ENCODE measurements at places on chromosomes 2 and 18. TPM values are rescaled to one million over a fixed set of nuclear protein-coding genes. Genes with fewer than 3 reads are reported as not detected.
A peak's percentile ranks its signal among the peaks of the same experiment; 100 is the strongest.

DNA sequence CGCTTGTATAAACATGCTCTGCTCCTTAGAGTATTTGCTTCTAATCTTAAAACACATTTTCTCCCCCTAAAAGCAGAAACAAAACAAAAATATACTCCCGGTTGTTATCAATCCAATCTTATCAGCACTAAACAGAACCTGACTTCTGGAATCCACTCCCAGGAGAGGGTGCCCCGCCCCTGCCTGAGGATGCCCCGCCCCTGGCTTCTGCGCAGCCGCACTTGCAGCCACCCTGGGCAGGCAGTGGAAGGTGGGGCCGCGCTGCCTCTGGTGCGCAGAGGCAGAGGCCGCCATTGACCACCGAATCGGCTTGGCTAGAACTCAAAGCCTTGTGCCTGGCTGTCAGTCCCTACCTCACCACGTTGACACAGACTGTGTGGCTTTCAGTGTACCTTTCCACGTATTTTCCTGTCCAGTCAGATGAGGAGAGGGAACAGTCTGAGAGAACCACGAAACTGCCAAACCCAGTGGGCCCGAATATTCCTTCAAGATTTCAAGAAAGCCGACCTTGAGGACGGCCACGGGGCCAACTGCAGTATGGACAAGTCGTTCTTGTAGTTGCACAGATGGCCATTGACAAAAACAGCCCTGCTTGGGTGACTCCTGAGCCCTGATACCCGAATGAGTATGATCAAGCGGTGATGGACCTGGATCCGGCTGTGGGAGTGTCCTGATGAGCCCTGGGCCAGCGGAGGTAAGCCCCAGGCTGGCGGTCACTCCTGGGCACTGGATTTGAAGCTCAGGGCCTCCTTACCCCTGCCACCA, 46.2 kb upstream of the ARHGAP28 start:
- DNase-seq, result no peak

DNA sequence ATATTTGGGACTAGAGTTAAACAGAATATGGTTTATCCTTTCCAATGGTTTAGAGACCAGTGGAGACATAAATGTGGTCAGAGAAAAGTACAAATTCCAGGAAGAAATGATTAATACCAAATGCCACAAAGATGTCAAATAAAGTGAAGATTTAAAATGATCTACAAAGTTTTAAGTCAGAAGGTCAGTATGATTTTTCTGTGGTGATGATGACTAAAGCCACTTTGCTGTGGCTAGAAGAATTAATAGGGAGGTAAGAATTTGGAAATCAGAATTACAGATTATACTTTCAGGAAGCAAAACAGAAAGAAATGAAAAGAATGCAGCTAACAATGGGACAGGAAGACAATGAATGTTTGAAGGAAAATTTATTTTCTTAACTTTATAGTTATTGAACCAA, 91.5 kb upstream of the CDH7 start:
- no peak for DNase-seq

- no peak for DNase-seq
These were observed 142.0 kb upstream of the GAREM1 start for GRCh38 chr18:32612651-32613050.

GRCh38 chr18:58578835-58579560, 49.9 kb downstream of the ALPK2 start:
- DNase-seq, result peak; percentile 49

DNA sequence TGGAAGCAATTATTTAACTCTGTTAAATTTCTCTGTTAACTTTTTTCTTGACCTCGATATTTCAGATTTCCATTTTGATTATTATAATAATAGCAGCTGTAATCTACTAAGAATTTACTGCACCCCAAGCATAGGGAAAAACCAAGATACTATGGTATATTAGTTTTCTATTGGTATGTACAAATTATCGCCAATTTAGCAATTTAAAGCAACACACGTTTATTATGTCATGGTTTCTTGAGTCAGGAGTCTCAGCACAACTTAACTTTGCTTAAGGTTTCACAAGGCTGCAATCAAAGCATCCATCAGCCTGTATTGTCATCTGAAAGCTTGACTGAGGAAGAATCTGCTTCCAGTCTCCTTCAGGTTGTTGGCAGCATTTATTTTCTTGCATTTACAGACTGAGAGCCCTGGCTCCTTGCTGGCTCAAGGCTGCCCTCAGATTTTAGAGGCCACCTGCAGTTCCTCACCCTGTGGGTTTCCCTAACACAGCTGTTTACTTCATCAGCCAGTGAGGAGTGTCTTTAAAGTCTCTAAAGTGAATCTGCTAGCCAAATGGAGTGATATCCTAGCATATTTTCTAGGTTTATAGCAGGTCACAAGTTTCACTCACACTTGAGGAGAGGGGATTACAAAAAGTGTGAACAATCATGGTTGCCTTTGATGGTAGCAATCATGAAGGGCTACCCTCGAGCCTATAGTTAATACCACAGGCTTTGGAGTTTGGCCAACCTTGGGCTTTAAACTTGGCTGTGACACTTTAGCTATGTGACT, 4.4 kb upstream of the VPS54 start:
- no peak for DNase-seq

DNA sequence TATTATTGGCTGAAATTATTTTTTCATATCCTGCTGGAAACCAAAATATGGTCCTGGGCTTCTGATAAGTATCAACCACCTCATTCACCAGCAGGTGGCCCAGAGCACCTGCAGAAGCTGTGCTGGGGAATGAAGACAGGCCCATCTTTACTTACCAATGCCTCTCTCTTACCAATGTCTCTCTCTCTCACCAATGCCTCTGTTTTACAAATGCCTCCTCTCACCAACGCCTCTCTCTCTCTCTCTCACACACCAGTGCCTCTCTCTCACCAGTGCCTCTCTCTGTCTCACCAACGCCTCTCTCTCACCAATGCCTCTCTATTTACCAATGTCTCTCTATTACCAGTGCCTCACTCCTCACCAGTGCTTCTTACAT, 2.3 kb upstream of the MAL start:
- peak; percentile 28 for DNase-seq

DNA sequence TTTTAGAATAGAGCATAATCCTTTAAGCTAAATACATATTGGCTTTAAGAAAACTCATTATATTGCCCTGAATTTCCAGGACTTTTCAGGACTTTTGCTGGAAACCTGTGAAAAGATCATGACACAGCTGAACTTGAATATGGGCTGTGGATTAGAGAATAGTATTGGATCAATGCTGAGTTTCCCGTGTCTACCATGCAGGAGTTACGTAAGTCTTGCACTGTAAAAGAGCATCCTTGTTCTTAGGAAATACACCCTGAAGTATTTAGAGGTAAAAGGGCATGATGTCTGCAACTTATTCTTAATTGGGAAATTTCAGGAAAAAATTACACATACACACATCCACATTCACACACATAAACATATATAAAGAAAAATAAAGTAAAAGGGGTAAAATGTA, 82.1 kb downstream of the ZFP36L2 start:
- no peak for DNase-seq

DNA sequence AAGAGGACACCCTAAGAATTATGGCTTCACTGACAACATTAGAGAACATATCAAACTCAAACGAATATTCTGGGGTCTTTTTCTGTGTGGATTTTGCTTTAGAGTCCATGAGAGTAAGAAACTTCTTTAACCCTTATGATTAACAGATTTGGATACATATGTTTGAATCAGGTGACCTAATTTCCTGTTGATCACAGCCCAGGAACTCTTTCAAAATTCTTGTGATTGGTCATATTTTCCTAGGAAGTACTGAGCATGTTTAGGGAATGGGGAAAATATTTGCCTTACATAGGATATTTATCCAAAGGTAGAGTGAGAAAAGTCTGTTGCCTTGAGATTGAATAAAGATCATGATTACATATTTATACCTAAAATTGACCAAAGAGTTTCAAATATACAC, 160.0 kb downstream of the KCNH7 start:
- DNase-seq, result no peak

DNA sequence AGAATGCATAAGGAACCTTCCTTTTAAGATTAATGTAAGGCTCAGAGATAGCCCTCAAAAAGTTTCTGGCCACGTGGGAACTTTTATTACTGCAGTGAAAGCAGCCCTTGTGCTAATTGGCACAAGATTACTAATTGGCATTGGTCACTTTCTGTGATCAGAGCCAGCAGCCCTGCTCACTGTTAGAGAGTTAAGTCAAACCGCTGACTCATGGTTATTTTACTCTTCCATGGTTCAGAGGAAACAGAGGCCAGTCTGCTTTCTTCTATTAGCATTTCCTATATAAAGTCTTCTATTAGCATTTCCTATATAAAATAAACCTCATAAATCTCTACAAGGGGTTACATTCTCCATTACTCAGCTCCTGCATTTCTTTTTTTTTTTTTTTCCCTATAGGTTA, 1.5 kb upstream of the SLC35G4 start:
- DNase-seq, result no peak

- peak; percentile 43 for DNase-seq
These were observed 22.4 kb downstream of the ARL6IP6 start for GRCh38 chr2:152740743-152741328.

- DNase-seq, result no peak
These were observed 162.9 kb downstream of the TRIB2 start for GRCh38 chr2:12879649-12880048.

DNA sequence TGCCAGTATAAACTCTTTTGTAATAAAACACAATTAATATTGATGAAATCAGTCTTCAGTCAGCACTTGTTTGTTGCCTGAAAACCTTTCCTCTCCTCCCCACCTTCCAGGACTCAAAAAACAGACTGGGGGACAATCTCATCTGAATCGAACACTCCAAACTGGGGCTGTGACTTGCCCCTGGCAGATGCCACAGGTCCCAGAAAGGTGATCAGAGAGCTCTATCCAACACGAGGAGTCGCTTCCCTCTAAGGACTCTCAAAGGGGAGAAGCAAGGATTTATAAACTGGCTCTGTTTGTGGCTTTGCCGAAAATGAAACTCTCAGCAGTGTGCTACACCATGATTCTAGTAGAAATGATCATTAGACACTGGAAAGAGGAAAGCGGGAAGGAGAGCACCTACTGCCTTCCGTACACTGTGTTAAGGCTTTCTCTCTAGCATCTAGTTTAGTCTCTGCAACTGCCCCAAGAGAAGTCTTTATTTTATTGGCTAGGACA, 199.2 kb downstream of the TGIF1 start:
- DNase-seq, result no peak

GRCh38 chr2:168751104-168751740, 51.2 kb upstream of the NOSTRIN start:
- no peak for DNase-seq

GRCh38 chr2:223464071-223464470, 138.1 kb downstream of the SCG2 start:
- DNase-seq, result no peak

DNA sequence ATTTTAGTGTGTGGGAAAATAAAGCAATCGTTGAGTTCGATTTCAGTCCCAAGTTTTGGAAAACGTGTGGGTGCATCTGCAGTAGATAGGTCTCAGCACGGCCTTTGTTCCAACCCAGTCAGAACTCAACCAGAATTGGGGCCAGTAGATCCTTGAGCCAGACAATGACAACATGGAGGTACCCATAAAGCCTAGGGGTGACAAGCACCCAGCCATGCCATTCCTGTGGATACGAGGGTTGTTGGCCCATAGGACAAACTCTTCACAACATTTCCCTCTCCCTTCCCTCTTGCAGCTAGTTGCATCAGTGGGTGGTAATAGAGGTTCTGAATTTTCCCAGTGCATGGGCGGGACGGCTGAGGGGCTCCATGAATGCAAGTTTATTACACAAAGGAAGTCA, 60.1 kb downstream of the ST3GAL5 start:
- no peak for DNase-seq

GRCh38 chr2:48943436-48943835, 187.9 kb upstream of the LHCGR start:
- DNase-seq, result no peak

DNA sequence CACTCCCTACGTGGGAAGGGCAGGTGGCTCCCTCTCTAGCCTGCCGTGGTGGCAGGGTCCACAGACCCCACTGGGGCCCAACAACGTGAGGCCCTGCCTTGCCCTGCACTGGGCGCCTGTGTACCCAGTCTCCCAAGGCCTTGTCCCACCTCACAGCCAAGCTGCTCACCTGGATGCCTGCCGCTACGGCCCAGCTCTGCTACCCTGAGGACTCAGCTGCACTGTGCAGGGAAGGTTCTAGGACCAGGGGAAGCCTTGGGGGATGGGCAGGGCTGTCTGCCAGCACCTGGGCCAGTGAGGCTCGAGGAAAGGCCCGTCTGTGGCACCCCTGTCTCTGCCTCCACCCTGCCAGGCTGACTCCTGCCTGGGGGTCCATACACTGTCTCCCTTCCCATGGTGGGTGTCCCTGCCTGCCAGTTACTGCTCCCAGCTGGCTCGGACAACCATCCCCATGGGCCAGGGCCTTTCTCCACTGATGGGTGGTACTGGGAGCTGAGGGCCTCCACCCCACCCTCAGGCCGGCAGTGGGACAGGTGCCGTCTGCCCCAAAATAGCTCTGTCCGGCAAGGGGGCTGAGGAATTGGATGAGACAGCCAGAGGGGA, 33.2 kb downstream of the HS6ST1 start:
- DNase-seq, result no peak

DNA sequence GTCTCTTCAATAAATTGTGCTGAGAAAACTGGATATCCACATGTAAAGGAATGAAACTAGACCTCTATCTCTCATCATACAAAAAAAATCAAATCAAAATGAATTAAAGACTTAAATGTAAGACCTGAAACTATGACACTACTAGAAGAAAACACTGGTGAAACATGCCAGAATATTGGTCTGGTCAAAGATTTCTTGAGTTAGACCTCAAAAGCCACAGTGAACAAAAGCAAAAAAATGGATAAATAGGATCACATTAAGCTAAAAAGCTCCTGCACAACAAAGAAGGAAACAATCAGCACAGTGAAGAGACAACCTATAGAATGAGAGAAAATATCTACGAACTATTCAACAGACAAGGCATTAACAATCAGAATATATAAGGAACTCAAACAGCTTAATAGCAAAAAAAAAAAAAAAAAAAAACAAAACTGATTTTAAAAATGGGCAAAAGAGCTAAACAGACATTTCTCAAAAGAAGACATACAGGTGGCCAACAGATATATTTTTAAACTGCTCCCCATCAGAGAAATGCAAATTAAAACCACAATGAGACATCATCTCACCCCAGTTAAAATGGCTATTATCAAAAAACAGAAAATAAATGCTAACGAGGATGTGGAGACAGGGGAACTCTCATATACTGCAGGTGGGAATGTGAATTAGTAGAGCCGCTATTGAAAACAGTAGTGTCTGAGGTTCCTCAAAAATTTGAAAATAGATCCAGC, 66.3 kb downstream of the NCKAP1 start:
- DNase-seq, result no peak

- DNase-seq, result no peak
These were observed 48.7 kb downstream of the ZBTB7C start for GRCh38 chr18:48360376-48361021.

GRCh38 chr18:12254820-12255511, 805 bp downstream of the CIDEA start:
- no peak for DNase-seq

Gene SOCS6
- 31.5 TPM for total RNA-seq

Gene ZNF519
- 3.8 TPM for total RNA-seq

Gene COL5A2
- total RNA-seq, result 9.6 TPM

Gene POTEI
- not detected for total RNA-seq

Gene CYTIP
- total RNA-seq, result not detected

Gene ICA1L
- 8.7 TPM for total RNA-seq

Gene DAW1
- not detected for total RNA-seq

Gene ANKAR
- 6.7 TPM for total RNA-seq

Gene CXCR4
- not detected for total RNA-seq

Gene CXCR2
- total RNA-seq, result 0.17 TPM

Gene IL36G
- not detected for total RNA-seq

Gene TNFRSF11A
- 1.6 TPM for total RNA-seq

Gene ARID5A
- 8.3 TPM for total RNA-seq

Gene LRP1B
- total RNA-seq, result 5.0 TPM

All from mammary epithelial cell (primary cell).